ENCODE measurements at places on chromosomes 5 and 9.

DNA sequence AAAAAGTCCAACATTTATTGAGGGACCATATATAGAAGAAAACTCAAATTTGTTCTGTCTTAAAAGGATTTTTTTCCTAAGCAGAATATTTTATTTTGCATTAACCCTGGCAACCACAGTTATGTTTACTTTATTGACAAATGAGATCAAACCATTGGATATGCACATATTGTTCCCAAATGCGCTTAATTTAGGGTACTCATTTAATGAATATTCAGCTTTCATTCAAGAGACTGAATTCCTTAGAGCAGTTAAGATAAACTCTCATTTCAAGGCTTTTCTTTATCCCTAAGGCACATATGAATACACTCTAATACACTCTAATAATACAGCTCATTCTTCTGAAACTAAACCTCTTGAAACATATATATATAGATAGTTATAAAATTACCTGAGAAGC is 150.2 kb downstream of the HMHB1 start:
- DNase-seq = no peak

DNA sequence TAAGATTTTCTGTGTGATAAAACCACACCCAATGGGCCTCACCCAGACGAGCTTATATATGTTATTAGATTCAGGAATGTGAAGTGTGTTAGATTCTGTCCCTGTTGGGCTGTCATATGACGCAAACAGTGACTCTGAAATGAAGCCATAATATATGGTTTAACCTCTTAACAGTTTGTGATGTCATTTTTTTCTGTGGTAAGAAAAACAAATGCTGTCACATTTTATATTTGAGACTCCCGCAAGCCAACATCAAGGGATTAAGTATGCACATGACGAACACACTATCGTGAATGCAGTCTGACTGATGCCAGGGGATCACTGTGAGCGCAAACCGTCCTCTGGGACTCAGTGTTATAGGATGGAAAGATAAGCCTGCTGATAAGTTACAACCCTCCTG is 321.7 kb downstream of the SH3GL2 start:
- DNase-seq = no peak

GRCh38 chr9:126106404-126106803 is 220.2 kb upstream of the MVB12B start:
- no peak for DNase-seq

DNA sequence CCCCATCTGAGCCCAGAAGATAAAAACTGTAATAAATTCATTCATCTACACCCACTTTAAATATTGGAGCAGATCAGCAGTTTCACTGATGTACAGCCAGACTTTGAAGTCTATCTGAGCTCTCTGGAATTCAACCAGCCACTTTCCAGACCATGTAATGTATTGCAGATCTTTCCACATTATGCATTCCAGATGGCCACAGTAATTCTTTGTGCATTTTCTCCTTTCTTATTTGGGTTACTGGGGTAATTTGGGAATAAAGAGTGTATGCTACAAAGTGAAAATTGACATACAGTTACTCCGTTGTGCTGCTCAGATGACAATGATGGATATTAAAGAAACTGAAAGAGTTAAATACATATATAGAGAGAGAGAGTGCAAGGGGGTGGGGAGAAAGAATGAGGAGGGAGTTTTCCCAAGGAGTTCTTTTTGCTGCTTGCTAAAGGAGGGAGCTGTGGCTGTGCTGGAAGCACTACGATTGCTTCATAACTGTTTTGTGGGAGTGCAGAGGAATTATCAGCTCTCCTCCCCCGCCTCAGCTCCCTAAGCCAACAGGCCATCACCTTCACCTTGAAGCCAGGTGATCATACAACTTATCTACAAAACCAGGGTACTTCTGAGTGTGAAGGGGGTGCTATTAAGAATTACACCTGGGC is 152.8 kb downstream of the GAS1 start:
- no peak for DNase-seq

DNA sequence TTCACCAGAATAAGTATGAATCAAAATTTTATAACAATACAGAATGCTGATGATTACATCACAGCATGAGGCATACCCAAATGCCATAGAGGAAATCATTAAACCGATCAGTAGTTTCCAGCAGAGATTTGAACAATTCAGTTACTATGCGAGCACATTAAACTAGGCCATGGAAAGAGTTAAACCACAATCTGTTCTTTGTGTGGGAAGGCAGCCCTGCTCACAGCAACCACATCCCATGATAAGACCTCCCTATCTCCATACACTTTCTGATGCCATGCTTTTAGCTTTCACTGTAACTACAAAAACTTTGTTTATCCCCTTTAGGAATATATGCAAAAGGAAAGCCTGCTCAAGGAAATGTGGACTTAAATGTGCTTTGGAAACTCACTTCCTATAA is 4.5 kb downstream of the NFIB start:
- no peak for DNase-seq

DNA sequence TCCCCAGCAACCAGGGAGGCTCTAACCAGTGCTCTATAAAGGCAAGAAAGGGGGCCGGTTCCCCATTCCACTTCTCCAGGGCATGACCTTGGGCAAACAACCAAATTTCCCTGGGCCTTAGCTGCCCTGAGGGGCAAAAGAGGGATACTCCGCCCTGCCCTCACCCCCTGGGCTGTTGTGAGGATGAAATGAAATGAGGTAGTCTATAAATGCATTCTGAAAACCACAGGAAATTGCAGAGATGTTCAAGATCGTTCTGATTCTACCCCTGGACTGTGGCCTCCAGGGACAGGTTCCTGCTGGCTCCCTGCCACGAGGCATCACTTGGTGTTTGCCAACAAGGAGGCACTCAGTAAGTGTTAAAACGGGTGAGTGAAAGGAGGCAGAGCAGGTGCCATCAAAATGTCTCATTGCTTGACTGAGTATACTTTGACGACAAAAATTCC is 5.7 kb downstream of the RAPGEF1 start:
- DNase-seq = peak; percentile 57

- peak; percentile 45 for DNase-seq
These were observed 181.8 kb downstream of the GLIS3 start for GRCh38 chr9:4117835-4118610.

GRCh38 chr5:56175021-56175420 is 58.1 kb downstream of the ANKRD55 start:
- no peak for DNase-seq

- DNase-seq = no peak
These were observed 190.9 kb downstream of the HINT1 start for GRCh38 chr5:130974021-130974683.

DNA sequence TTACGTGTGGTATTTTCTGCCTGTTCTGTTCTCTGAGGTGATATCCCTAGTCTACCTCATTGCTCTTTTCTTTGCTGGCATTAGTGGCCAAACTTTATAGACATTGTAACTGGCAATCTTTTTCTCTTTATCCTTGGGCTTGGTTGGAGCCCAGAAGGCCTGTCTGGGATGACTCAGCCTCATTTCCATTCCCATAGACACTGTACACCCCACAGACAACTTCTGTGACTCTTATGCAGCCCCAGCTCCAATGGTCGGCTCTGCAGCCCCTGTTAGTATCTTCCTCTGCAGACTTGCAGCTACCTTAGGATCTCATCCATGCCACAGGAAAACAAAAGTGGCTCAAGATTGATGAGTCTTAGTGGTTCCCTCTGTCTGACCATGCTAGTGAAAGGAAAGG is 79.8 kb downstream of the CFAP95 start:
- no peak for DNase-seq

DNA sequence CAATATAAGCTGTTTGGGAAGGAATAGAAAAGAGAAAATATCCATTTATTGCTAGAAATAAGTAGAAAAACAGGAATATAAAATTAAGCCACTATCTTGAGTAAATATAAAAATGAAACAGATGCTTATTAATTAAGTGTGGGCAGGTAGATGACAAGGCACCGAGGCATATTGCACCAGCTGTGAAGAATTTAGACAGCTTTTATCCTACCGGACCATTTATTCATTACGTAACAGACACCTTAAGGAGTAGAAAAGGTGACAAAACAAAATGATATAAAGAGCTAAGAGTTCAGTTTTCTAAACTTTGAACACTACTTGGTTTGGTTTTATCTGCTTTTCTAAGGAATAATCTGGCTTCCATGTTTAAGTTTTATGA is 404.1 kb downstream of the PTPRD start:
- no peak for DNase-seq

DNA sequence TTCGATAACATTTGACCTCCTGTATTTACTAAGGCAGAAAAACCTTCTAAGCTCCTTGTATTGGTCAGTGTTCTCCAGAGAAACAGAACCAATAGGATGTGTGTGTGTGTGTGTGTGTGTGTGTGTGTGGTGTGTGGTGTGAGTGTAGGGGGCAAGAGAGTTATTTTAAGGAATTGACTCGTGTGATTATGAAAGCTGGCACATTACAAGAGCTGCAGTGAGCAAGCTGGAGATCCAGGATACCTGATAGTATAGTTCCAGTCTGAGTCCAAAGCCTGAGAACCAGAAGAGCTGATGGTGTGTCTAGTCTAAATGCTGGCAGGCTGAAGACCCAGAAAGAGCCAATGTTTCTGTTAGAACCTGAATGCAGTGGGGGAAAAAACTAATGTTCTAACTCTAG is 21.2 kb upstream of the PIK3R1 start:
- DNase-seq = no peak

GRCh38 chr5:58241389-58241788 is 218.5 kb downstream of the PLK2 start:
- DNase-seq = no peak

DNA sequence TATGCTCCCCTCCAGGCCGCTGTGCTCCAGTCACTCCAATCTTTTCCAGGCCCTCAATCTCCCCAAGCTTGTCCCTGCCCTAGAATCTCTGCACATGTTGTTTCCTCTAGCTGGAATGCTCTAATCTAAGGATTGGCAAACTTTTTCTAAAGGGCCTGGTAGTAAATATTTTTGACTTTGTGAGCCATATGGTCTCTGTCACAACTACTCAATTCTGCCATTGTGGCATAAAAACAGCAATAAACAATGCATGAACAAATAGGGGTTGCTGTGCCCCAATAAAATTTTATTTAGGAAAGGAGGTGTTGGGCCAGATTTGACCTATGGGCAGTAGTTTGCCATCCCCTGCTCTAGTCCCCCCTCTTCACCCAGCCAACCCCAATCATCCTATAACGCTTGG is 150.5 kb upstream of the LRRTM2 start:
- DNase-seq = no peak

DNA sequence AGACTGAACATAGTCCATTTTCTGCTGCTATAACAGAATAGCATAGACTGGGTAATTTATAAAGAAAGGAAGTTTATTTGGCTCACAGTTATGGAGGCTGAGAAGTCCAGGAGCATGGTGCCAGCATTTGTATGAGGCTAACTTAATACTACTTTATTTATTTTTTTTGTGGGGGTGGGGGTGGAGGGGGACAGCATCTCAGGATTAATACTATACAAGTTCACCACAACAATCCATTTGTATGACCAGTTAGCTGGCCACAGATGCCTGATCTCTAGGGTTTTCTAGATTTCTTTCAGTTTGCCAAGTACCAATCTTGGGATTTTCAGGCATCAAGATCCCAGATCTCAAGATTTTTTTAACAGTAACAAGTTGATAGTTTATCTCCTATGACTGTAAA is 20.3 kb downstream of the ANGPTL2 start:
- no peak for DNase-seq

- DNase-seq = no peak
These were observed 2.8 kb downstream of the GM2A start for GRCh38 chr5:151255621-151256286.

DNA sequence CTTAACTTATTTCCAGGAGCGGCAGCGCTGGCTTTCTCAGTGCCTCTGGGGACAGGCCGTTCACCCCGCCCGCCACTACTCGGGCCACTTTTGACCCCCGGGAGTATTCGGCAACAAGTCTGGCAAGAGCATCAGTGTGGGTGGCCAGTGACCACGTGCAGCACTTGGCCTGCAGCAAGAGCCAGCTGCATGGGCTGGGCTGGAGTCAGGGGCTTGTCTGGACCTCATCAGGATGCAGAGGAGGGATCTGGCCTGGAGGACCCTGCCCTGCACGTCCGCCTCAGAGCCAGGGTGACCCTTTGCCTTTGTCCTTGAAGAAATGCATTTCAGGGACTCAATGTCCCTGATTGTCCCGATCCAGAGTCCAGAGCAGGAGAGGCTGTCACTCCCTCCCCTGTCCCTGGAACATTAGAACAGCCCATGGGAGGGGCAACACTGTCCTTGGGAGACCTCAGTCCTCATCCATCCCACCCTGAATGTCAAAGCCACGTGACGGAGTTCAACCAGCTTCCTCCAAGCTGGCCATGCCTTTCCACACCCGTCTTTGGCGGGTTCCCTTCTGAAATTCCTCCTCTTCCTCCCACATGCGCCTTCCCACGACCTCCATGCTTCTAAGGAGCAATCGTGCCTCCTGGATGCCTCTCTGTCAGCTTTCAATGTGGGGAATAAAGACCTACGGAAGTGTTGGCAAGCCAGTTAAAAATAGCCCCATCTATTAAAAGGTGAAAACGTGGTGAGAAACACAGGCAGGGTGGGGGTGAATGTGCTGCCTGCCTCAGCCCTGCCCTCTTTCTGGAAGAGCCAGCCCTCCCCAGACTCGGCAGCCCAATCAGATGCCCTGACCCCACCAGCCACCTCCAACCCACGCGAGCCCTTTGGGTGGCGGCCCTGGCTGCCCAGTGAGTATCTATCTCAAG is 99.0 kb downstream of the OLFM1 start:
- no peak for DNase-seq

- DNase-seq = no peak
These were observed 96.9 kb upstream of the FSTL4 start for GRCh38 chr5:133709209-133709725.

DNA sequence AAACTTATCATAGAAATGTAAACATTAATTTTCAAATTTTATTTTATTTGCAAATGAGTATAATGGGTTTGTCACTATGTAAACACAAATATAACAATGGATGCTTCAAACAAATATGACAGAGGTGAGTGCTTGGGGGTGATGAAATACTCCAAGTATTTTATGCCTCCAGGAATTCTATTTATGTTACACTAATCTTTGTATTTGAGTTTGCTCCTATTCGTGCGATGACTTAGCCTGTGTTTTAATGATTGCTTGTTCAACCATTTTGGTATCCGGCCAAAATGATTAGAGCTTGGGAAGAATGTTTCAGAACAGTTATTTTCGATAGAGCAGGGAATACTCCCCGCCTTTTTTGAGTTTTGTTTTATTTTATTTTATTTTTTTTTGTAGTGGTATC is 5.0 kb downstream of the DMRT2 start:
- no peak for DNase-seq

- DNase-seq = no peak
These were observed 320.9 kb downstream of the NTRK2 start for GRCh38 chr9:84990416-84990815.

DNA sequence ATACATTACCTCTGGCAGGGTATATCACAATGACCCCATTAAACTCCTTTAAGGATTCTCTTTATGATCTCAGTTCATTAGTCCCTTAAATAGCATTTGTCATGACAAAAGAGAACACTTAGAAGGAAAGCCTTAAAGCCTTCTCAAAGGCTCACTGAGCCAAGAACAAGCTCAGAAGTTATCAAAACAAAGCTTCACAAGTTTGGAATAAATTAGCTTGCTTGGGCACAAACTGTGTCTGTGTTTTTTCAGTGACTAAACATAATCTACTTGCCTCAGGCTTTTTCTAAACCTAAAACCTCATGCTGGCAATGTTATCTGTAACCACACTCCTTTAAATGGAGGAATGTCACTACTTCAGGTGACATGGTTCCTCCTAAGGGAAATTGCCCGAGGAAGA is 1114.9 kb upstream of the C9orf72 start:
- DNase-seq = no peak

Data from CD4-positive, alpha-beta T cell treated with Interleukin-2 at 100 ng/mL for 4 hours (primary cell).